ENCODE measurements at places on chromosomes 11 and 22.

- H3K36me3 ChIP-seq: no peaks in the 10 kb centered on the region
- DNase-seq: peak; percentile 84
- peak overlapping the region; percentile 7 for H3K4me3 ChIP-seq
- H3K4me1 ChIP-seq: peaks cover 50% of the 10 kb centered on the region
- H3K27me3 ChIP-seq: no peaks in the 10 kb centered on the region
- peak overlapping the region; percentile 60 for H3K27ac ChIP-seq
These were observed 42.7 kb downstream of the RTL6 start for GRCh38 chr22:44455151-44455962.

DNA sequence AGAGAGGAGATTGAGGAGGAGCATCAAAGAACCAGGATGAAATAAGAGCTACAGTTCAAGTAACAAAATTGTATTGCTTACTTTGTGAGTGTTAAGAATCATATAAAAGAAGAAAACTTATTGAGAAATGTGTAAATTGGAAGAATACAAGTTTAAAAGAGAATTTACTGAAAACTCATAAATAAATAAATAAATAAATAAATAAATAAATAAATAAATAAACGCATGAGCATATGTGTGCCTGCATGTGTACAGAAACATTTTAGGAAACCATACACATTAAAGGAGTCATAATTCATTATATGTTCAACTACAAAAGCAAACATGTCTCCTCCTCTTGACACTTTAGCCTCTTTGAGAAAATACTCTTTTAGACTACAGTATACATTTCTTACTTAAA is 42.6 kb downstream of the CNTN5 start:
- no peak overlapping the region for H3K27ac ChIP-seq
- no peaks in the 10 kb centered on the region for H3K4me1 ChIP-seq
- H3K4me3 ChIP-seq: no peak overlapping the region
- DNase-seq: no peak

DNA sequence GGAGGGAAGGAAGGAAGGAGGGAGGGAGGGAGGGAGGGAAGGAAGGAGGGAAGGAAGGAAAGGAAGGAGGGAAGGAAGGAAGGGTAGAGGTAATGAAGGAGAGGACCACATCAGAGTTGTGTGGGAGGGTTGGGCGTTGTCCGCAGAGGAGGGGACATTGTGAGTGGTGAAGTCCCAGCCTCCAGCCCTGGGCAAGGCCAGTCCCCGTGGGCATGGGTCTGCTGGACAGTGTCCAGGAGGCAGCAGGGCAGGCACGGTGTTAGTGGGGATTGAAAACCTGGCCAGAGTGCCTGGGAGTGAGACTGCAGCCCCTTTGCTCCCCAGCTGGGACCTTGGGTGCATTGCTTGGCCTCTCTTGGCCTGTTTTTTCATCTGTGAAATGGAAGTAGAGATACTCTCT is 1462.3 kb downstream of the BRD1 start:
- no peaks in the 10 kb centered on the region for H3K36me3 ChIP-seq
- no peak overlapping the region for H3K27ac ChIP-seq
- H3K4me3 ChIP-seq: no peak overlapping the region
- H3K4me1 ChIP-seq: no peaks in the 10 kb centered on the region
- no peak for DNase-seq
- no peaks in the 10 kb centered on the region for H3K27me3 ChIP-seq

DNA sequence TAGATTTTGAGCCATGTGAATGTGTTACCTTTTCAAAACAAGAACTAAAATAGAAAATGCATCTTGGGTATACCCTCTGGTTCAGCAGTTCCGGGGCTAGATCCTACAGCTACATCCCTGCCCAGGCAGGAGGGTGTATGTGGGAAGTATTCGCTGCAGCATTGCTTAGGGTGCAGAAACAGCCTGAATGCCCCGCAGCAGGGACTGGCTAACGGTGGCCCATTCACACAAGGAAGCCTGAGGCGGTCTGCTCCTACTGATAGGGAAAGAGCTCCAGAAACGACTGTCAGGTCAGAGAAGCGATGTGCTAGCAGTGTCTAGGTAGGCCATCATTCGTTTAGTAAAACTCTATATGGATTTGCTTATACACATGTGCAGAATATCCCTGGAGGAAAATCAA is 9.9 kb upstream of the RASL10A start:
- no peak overlapping the region for H3K27ac ChIP-seq
- H3K4me3 ChIP-seq: no peak overlapping the region
- no peaks in the 10 kb centered on the region for H3K4me1 ChIP-seq
- no peaks in the 10 kb centered on the region for H3K27me3 ChIP-seq

GRCh38 chr11:17116117-17116516 is 38.6 kb upstream of the RPS13 start:
- no peak overlapping the region for H3K4me3 ChIP-seq
- no peak overlapping the region for H3K27ac ChIP-seq
- DNase-seq: no peak
- no peaks in the 10 kb centered on the region for H3K4me1 ChIP-seq
- peaks cover 2% of the 10 kb centered on the region for H3K36me3 ChIP-seq

DNA sequence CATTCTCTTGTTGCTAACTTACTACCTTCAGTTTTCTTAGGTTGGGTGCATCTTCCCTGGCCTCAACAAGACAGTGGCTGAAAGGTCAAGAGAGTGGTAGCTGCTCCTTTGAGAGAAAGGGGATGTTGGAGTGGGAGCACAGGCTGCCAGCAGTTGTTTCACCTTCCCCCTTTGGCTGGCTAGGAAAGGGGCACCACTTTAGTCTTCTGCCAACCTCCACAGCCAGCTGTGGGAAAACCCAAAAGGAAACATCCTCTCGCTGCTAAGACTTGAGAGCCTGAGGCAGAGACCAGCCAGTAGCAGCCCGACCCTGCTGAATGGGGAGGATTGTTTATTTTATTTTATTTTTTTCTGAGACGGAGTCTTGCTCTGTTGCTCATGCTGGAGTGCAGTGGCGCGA is 34.4 kb downstream of the MARK2 start:
- peaks cover 8% of the 10 kb centered on the region for H3K36me3 ChIP-seq
- H3K4me1 ChIP-seq: peaks cover 75% of the 10 kb centered on the region
- no peak for DNase-seq
- H3K4me3 ChIP-seq: no peak overlapping the region
- no peaks in the 10 kb centered on the region for H3K27me3 ChIP-seq

DNA sequence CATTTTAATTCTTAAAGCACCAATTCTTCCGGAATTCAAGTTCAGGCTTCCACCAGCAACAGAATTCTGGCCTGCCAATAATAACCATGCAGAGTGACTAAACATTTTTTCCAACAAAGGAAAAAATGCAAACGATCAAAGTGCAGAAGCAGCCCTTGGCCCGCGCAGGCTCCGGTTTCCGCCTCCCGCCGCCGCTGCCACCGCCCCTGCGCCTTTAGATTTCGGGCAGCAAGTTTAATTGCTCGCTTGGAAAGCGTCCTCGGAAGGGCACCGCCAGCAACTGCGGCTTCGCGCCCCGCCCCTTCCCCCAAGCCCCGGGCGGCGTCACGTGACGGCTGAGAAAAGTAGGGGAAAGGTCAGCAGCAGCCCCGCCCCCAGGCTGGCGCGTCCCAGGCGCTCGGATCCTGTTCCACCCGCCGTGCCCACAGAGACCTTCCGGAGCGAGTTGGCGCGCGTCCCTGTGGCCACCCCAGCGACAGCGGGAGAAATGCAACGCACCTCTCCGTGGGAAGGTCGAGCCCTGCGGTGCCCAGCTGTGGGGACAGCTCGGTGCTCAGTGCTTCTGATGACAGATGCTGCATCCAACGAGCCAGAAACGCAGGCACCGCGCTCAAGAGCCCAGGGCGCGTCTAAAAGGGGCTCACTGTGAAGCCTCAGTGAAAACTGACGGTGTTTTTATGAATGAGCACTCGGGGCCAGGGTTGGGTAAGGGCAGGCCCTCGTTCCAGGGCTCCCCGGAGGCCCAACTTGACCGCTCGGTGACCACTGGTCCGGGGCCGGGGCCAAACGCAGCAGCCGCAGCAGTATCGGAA is 2.5 kb downstream of the CPT1A start:
- peak overlapping the region; percentile 58 for H3K4me3 ChIP-seq
- H3K27me3 ChIP-seq: no peaks in the 10 kb centered on the region
- peaks cover 81% of the 10 kb centered on the region for H3K4me1 ChIP-seq

DNA sequence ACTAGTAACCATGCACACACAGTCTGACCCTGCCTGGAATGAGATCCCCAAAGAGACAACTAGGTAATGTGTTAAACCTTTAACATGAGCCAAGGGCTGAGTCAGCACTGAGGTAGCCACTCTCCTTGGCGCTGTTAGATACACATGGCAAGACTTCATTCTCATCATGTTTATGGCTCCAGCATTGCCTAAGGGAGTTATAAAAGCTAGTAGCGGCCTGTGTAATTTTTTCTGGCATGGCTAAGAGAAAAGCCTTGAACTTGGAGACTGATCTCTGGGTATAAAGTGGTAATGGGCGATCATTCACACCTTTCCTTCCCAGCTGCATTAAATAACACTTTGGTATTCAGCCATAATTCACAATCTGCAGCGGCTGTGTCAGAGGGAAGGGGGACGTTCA is 779.7 kb upstream of the LRRC4C start:
- DNase-seq: no peak
- H3K4me3 ChIP-seq: no peak overlapping the region
- no peaks in the 10 kb centered on the region for H3K36me3 ChIP-seq
- no peaks in the 10 kb centered on the region for H3K27me3 ChIP-seq
- no peak overlapping the region for H3K27ac ChIP-seq

- H3K4me3 ChIP-seq: no peak overlapping the region
- no peaks in the 10 kb centered on the region for H3K36me3 ChIP-seq
These were observed 30.3 kb downstream of the SLC22A6 start for GRCh38 chr11:62954478-62954877.

DNA sequence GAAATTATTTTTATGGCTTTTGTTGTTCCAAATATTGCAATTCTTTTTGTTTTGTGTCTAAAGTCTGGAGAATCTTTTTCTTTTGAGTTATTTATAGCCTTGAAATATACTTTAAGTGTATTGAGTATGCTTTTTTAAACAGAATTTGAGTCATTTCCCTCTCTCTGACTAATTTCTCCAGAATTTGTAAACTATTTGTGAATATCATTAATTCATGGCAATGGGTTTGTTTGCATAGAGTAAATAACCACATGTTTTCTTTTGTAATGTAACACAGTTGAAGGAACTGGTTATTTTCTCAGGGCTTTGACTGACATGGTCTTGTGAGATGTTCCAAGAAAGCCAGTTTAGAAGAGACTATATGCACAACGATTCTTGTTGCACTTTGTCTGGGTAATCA is 30.9 kb upstream of the MPEG1 start:
- no peak overlapping the region for H3K27ac ChIP-seq
- no peaks in the 10 kb centered on the region for H3K36me3 ChIP-seq
- H3K27me3 ChIP-seq: no peaks in the 10 kb centered on the region
- H3K4me1 ChIP-seq: peaks cover 22% of the 10 kb centered on the region
- no peak for DNase-seq

DNA sequence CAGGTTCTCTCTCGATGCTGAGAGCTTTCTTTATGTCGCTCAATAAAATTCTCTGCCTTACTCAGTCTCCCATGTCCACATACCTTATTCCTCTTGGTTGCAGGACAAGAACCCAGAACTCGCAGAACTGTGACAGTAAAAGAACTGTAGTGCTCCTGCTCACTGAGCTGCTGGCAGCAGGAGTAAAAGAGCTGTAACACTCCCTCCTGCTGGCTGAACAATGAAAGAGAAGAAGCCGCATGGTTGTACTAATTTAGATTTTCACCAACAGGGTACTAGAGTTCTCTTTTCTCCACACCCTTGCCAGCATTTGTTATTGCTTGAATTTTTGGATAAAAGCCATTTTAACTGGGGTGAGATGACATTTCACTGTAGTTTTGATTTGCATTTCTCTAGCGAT is 433.2 kb downstream of the GUCY1A2 start:
- H3K36me3 ChIP-seq: no peaks in the 10 kb centered on the region
- no peak overlapping the region for H3K27ac ChIP-seq
- H3K4me1 ChIP-seq: no peaks in the 10 kb centered on the region
- no peaks in the 10 kb centered on the region for H3K27me3 ChIP-seq
- no peak overlapping the region for H3K4me3 ChIP-seq

- no peaks in the 10 kb centered on the region for H3K27me3 ChIP-seq
- peaks cover 25% of the 10 kb centered on the region for H3K4me1 ChIP-seq
- H3K4me3 ChIP-seq: no peak overlapping the region
- peak; percentile 59 for DNase-seq
- no peaks in the 10 kb centered on the region for H3K36me3 ChIP-seq
These were observed 14.8 kb downstream of the SGSM3 start for GRCh38 chr22:40385036-40385782.

GRCh38 chr11:107271425-107271824 is 186.2 kb downstream of the CWF19L2 start:
- no peaks in the 10 kb centered on the region for H3K27me3 ChIP-seq
- no peaks in the 10 kb centered on the region for H3K36me3 ChIP-seq
- no peak overlapping the region for H3K27ac ChIP-seq
- no peak overlapping the region for H3K4me3 ChIP-seq

- H3K27ac ChIP-seq: no peak overlapping the region
- no peak overlapping the region for H3K4me3 ChIP-seq
- DNase-seq: no peak
- no peaks in the 10 kb centered on the region for H3K27me3 ChIP-seq
- H3K36me3 ChIP-seq: no peaks in the 10 kb centered on the region
These were observed 1.5 kb upstream of the MRGPRG start for GRCh38 chr11:3220101-3220500.

DNA sequence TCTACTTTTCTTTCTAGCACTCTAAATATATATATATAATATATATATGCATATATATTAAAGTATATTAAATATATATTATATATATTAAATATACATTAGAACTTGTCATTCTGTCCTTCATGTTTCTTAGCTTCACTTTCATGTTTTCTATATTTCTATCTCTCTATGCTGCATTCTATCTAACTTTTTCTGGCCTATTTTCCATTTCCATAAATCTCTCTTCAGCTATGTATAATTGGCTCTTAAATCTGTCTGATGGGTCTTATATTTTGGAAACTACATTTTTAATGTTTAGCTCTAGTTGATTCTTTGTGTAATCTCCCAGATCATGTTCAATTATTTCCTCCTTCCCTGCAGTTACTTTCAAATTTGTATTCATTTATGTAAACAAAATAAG is 72.2 kb downstream of the MTNR1B start:
- no peaks in the 10 kb centered on the region for H3K4me1 ChIP-seq
- H3K36me3 ChIP-seq: no peaks in the 10 kb centered on the region
- H3K27me3 ChIP-seq: no peaks in the 10 kb centered on the region
- no peak for DNase-seq
- no peak overlapping the region for H3K4me3 ChIP-seq
- H3K27ac ChIP-seq: no peak overlapping the region

- no peak overlapping the region for H3K4me3 ChIP-seq
- no peaks in the 10 kb centered on the region for H3K36me3 ChIP-seq
- H3K27me3 ChIP-seq: no peaks in the 10 kb centered on the region
- H3K27ac ChIP-seq: no peak overlapping the region
- no peak for DNase-seq
These were observed 80.1 kb downstream of the SOX6 start for GRCh38 chr11:16276251-16276650.

DNA sequence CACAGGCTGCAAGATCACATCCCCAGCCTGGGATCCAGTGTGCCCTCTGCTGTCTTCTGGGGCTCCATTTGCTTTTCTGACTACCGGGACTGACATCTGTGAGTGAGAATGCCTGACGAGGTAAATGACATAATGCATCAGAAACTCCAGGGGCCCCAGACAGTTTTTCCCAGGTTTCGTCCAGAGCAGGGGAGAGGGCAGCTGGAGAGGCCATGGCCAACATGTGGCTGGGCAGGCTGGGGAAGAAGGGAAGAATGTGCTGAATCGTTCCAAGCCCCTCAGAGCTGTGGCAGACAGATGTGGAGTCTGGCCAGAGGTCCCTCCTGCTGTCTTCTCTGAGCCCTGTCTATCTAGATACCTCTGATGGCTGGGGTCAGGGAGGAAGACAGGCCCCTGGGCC is 163.9 kb downstream of the TRIM29 start:
- no peaks in the 10 kb centered on the region for H3K4me1 ChIP-seq
- H3K27ac ChIP-seq: no peak overlapping the region
- no peak for DNase-seq
- no peaks in the 10 kb centered on the region for H3K36me3 ChIP-seq
- no peaks in the 10 kb centered on the region for H3K27me3 ChIP-seq

All from CD4-positive, alpha-beta memory T cell (primary cell).